Activated CD4-positive, CD25-positive, alpha-beta regulatory T cell (primary cell): ENCODE measurements at places on chromosomes 4 and X.

GRCh38 chr4:185229021-185229818, 19.8 kb downstream of the SNX25 start:
- DNase-seq: no peak

DNA sequence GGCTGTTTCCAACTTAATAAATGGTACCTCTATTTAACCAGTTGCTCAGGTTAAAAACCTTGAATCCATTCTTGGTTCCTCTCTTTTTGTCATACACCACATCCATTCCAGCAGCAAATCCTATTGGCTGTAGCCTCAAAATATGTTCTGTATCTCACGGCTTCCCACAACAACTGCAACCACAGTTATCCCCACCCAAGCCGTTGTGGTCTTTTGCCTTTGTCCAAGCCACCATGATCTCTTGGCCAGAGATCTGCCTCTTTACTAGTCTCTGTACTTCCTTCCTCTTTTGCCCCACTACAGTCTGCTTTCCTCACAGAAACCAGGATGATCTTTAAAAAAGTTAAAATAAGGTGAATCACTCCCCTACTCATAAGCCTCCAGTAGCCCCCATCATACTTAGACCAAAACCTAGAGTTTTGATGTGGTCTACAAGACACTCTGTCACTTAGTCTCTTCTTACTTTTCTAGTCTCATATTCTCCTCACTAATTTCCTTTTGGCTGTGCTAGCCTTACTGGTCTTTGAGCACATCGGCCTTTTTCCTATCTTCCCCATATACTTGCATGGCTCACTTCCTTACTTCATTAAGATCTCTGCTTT, 10.3 kb downstream of the MAOA start:
- DNase-seq: no peak

GRCh38 chr4:129261584-129261983, 165.6 kb downstream of the C4orf33 start:
- DNase-seq: no peak

GRCh38 chrX:135086197-135086854, 34.0 kb downstream of the ETDB start:
- no peak for DNase-seq

- DNase-seq: no peak
Measured at GRCh38 chr4:20370274-20370673, 118.6 kb downstream of the SLIT2 start.

DNA sequence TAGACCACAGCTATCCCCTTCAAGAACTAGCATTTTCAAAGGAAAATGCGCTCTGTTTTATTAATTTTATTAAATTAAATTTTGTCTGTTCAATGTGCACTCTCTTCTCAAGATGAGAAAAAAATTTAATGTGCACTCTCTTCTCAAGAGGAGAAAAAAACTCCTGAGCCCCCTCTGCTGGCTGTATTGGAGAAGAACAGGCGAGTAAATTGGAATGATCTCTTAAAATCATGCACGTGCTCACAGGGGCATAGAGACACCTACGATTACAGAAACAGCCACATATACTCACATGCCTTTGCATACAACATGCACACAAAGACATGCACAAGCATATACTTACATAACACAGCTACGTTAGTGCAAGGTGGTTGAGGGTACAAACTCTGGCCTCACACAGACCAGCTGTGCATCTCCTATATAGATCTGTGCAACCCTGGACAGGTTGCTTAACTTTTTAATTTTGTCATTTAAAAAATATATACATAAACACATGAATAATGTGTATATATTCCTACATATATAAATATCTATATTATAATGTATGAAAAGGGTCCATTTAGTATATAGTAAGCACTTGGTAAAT, 176.2 kb upstream of the CXorf66 start:
- no peak for DNase-seq

- DNase-seq: no peak
Measured at GRCh38 chr4:118889312-118889691, 648 bp downstream of the SYNPO2 start.

GRCh38 chrX:23797371-23798128, 14.6 kb downstream of the SAT1 start:
- no peak for DNase-seq

GRCh38 chr4:138460477-138461414, 218.6 kb upstream of the SLC7A11 start:
- DNase-seq: no peak

- no peak for DNase-seq
Measured at GRCh38 chrX:129724754-129725153, 14.0 kb upstream of the XPNPEP2 start.

DNA sequence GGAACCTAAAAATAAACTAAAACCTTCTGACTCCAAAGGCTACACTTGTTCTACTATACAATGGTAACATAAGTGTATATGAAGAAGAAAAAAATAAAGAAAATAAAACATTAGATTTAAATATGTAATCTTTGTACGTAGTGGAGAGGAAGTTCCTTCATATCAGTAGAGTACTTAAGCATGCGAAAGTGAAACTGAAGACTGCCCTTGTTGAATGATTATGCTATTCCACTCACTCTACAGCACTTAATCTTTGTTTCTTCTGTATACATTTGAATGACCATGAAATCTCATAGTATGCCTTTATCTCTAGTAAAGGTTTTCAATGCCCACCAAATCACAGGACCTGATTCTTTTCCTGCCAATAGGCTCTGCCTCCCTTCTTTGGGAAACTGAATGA, 78.9 kb downstream of the NDST3 start:
- DNase-seq: no peak

DNA sequence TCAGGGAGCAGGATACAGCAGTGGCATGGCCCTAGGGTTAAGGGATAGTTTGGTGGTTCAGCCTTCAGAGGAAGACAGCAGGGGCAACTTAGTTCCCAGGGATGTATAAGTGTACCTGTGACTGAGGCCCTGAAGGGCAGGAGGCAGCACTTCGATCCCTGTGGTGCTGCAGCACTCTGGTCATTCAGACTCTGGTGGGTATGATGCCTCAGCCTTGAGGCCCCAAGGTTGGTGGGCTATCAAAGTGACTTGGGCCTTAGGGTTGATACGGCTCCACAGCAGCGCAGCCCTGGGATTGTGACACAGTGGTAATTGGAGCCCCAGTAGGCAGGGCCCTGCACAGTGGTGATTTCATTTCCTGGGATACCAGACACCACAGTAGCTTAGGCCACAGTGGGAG, 1703.1 kb downstream of the PCDH7 start:
- DNase-seq: no peak

GRCh38 chrX:140507982-140508305, 3.1 kb upstream of the SOX3 start:
- no peak for DNase-seq

DNA sequence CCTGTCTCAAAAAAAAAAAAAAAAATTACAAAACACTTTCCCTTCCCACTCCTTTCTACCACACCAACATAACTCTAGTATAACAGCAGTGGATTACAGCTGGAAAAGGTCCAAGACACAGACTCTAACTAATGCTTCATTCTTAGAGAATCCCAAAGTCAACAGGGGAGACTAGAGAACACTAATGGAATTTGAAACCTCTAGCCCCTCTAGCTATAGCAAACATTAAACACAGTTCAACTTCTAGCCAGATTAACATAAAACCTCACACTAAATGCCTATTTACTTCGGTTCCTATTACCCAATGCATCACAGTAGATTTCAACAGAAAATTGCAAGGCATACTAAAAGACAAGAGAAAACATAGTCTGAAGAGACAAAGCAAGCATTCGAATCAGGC, 10.5 kb upstream of the DHX15 start:
- no peak for DNase-seq

DNA sequence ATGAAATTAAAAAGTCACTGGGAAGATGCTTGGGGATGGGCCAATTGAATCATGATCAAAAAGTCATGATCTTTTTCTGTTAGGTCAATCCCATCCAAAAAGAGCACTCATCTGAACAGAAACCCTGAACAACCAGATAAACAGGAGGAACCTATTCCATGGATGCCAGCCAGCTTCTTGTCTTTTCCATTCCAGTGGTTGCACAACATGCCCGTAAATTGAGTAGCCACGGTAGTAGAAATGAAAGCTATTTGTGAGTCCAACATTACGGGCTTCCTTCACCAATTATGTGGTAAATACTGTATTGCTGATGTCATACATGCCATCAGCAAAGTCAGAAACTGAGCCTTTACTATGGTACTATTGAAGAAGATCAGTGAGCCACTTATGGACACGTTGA, 982.4 kb upstream of the HS3ST1 start:
- no peak for DNase-seq

DNA sequence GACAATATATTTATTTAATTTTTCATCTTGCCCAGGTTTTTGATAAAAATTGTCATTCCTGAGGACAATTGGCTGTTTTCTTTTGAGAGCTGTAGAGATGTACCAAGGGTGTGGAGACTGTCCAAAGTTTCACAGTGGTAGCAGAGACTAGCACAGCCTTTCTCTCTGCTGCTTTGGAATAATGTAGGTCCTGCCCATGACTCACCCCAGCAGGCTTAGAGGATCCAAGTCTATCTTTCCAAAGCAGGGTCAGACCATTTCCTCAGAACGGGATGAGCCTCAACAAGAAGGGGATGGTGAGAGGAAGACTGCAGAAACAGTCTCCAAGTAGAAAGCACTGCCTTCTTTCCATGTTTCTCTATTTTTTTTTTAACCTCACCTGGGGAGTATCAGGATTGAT, 131.5 kb upstream of the RPL34 start:
- no peak for DNase-seq

- no peak for DNase-seq
Measured at GRCh38 chrX:131288738-131289511, at the start of gene IGSF1. TSS of gene IGSF1 (minus strand) at chrX:131289306. CDS start at chrX:131286674, 2,632 bp downstream.

- DNase-seq: no peak
Measured at GRCh38 chr4:99833756-99834155, 17.1 kb downstream of the DAPP1 start.

DNA sequence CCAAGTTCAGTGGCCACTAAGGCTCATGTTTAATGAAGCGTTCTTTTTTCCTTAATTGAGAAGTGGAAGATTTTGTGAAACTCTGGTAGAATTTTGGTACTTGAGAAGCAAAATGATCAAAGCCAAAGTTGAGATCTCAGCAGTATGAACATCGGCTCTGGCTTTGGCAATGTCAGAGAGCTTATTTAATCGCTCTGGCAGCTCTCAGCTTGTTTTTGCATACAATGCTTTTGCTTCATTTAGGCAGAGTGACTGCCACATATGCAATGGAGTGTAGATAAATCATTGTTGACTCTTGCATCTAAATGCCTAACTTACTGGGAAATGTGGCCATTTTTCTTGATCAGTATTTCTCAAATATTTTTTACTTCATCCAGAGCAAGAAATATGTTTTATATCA, 135.7 kb downstream of the AASDH start:
- no peak for DNase-seq

- no peak for DNase-seq
Measured at GRCh38 chr4:81738891-81739290, 267.2 kb upstream of the RASGEF1B start.

- no peak for DNase-seq
Measured at GRCh38 chr4:156961196-156962057, 10.2 kb downstream of the PDGFC start.

GRCh38 chr4:119526786-119527550, 101.6 kb downstream of the PDE5A start:
- no peak for DNase-seq

DNA sequence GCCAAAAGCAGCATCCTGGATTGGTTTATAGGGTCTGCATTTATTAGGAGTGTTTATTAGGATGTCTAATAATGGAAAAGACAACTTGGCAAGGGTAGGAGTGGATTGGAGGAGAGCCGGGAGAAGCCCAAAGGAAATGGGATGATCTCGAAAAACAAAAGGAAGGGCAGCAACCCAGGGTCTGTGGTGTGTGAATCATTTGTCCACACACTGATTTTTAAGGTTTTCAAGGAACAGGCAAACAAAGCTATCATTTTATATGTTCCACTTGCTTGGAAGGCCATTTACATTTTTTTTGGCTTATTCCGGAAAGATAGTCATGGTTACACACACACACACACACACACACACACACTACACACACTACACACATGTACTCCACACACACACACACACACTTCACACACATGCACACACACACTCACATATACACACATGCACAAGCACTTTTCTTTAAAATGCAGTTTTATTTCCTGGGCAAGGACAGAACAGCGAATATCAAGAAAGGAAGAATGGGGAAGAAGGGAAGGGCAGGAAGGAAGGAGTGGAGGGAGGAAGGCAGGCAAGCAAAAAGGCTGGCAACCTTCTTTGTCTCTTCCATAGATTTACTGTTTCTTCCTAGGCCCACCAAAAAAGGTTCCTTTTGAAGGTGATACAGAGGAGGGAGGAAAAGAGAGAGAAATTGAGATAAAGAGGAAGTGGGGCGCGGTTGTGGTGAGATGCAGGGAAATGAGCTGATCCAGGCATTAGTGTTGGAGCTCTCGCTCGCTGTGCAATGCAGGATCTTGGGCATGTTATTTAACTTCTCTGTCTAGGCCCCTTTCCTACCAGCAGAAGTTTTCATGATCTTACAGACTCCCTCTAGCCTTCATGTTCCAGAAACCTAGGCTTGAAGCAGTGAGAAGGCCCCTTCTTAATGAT, 88.6 kb upstream of the MAML3 start:
- no peak for DNase-seq

DNA sequence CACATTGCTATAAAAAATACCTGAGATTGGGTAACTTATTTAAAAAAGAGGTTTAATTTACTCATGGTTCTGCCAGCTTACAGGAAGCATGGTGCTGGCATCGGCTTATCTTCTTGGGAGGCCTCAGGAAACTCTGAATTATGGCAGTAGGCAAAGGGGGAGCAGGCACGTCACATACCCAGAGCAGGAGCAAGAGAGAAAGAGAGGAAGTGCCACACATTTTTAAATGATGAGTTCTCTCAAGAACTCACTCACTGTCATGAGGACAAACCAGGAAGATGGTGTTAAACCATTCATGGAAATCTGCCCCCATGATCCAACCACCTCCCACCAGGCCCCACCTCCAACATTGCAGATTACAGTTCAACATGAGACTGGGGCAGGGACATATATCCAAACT, 10.0 kb upstream of the AFF1 start:
- no peak for DNase-seq

DNA sequence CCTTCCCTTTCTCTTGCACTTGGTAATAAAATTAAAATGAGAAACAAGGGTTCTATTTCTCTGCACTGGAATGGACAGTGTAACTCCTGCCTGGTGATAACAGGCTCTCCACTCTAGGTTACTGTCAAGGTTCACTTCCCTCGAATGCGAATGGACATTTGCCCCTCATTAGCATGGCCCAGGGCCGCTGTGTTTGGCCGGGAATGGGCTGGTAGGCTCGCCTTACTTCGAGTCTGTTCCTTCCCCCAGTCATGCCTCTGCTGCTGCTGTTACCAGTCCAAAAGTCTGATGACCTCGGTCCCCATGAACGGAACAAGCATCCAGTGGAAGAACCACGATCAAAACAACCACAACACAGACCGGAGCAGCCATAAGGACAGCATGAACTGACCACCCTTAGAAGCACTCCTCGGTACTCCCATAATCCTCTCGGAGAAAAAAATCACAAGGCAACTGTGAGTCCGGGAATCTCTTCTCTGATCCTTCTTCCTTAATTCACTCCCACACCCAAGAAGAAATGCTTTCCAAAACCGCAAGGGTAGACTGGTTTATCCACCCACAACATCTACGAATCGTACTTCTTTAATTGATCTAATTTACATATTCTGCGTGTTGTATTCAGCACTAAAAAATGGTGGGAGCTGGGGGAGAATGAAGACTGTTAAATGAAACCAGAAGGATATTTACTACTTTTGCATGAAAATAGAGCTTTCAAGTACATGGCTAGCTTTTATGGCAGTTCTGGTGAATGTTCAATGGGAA, 61.5 kb downstream of the EDNRA start:
- DNase-seq: no peak

- DNase-seq: no peak
Measured at GRCh38 chr4:8656185-8656517, 63.6 kb downstream of the CPZ start.
